Activated naive CD4-positive, alpha-beta T cell treated with anti-CD3 and anti-CD28 coated beads, Interleukin-2, amount 50 U/mL, for 72 hours (primary cell): ENCODE measurements at places on chromosomes 12 and 14. TPM values are rescaled to one million over a fixed set of nuclear protein-coding genes. Genes with fewer than 3 reads are reported as not detected.

- peak; percentile 9 for DNase-seq
Measured at GRCh38 chr14:103158688-103159087, 35.4 kb downstream of the TNFAIP2 start.

DNA sequence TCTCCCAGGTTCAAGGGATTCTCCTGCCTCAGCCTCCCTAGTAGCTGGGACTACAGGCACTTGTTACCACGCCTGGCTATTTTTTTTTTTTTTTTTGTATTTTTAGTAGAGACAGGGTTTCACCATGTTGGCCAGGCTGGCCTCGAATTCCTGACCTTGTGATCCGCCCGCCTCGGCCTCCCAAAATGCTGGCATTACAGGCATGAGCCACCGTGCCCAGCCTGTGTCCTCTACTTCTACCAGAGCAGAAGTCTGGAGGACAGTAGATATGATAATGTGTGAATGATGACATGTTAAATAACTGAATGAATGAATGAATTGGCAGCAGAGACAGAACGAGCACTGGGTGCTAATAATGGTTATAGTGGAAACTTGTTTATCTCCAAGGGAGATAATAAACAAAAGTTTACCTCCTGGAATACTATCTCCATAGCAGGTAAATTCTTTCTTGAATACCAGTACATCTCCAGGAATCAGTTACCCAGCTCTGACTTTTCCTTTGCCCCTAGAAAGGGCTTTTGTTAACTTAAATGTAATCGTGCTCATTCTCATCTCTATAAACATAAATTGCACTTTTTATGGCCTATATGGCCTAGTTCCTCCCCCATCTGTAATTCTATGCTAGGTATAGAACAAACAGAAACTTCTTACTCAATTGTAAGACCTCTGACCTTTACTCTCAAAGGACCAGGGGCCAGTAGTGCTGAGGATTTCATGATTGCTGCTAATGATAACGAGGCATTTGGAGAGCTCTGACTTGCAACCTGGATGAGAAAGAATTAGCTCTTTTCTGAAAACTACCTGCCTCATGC lies 7.2 kb upstream of the LGALS3 start:
- no peak for DNase-seq

DNA sequence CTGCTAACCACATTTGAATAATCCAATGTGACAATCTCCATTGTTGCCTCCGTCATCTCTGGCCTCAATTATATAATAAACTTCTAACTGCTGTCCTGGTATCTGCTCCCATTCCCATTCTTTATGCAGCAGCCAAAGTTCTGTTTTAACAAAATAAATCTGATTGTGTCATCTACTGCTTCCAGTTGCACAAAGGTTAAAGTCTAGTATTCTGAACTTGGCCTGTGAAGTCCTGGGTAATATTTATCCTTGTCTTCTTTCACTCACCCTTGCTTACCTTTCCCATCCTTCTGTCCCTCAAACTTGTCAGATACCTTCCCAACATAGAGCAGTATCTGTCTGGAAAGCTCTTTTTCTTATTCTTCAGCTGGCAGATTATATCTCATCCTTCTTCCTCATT lies 19.3 kb upstream of the STRAP start:
- DNase-seq, result no peak

DNA sequence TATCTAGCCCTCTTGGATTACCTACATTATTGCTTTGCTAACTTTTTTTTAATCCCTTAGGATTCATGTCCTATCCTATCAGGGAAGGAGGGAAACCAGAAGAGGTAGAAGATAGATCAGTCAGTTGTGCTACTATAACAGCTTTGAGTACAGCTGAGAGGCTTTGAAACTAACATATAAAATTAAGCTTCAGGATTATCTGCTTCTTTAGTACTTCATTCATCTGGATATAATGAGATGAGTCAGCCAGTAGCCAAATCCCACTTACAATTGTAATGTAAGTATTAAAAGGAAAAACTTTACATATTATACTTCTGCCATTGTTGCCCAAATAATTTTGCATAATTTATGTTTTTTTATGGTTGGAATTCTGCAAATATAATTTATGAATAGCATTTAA lies 33.4 kb upstream of the ANO6 start:
- DNase-seq, result no peak

DNA sequence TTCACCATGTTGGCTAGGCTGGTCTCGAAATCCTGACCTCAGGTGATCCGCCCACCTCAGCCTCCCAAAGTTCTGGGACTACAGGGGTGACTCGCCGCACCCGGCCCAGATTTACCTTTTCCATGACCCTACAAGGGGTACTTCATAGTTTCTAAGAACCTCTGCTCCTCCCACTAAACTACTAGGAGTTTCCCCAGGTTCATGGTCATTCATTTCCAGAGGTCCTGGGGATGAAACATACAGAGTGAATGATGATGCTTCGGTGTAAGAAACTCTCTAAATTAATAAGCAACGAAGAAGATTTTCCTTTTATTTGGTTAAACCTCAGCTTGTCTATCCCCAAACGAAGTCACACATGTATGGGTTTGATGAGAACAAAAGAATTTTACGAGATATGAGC lies 56.9 kb downstream of the AMN start:
- no peak for DNase-seq

DNA sequence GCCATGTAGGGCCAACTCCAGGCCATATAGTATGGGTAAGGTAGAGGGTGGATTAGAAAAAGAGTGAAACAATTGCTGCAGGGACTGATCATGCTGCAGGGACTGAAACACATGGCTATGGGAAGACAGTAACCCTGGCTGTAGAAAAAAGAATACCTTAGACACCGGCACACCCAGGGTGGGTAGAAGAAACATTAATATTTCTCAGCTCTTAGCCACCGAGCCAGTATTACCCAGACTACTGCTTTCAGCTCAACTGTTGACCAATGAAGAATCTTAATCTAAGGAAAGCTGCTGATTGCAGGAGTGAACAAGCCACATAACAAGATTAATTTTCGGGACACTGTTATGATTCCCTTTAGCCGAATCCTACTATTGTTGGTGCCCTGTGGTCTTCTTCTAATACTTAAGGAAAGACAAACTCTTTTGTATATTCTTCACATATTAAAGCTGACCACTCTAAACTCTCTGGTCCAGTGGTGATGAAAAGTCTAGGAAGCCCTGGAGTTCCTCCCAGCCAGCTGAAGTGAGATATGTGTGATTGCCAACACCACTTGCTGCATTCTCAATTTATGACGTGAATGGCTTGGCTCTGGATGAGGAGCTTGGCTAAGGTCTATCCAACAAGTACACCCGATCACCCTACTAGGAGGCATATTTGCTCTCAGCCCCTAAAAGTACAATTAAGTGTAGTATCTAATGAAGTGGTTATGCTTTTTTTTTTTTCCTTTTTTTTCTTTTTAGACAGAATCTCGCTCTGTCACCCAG lies 69.2 kb downstream of the NOVA1 start:
- no peak for DNase-seq

ACVRL1 gene
- total RNA-seq, result not detected
